NCI-H187 (cell line): ENCODE measurements at places on chromosomes 7 and 10.

- no peak for DNase-seq
Measured at GRCh38 chr10:91054325-91054724, 133.4 kb upstream of the ANKRD1 start.

- no peak for DNase-seq
Measured at GRCh38 chr7:24978843-24979469, 1.0 kb downstream of the OSBPL3 start.

DNA sequence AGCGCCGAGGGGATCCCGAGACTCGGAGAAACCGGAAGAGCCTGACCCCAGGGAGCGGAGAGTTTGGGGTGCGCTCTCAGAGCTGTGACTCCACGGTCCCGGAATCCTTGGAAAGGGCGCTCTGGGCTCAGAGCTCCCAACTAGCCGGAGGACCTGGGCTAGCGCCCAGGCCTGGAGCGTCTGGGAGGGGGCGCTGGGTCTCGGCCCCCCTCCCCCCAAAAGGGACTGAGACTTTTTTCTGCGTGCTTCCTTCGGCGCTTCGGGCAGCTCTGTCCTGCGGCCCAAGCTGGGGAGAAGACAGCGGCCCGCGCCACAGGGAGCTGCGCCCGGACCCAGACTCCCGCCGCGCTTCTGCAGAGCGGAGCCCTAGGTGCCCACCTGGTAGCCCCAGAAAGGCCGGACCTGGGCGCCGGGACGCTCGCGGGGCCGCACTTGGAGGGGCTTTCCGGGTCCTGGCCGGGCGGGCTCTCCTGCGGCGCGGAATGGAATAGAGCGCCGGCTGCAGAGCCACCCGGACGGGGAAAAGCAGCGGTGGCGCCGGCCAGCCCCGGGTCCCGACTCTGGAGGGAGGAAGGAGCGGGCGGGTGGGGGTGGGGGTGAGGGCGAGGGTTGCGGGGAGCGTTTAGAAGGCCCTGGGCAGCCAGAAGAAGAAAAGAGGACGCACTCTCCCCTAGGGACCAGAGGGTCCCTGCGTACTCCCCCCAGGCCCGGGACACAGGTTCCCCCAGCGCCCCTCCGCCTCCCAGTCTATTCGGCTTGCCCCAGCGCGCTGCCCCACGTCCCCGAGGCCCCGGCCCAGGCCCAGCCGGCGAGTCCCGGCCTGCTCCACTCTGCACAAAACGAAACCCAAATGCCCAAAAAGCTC, 4.7 kb downstream of the ZNF503 start:
- no peak for DNase-seq

DNA sequence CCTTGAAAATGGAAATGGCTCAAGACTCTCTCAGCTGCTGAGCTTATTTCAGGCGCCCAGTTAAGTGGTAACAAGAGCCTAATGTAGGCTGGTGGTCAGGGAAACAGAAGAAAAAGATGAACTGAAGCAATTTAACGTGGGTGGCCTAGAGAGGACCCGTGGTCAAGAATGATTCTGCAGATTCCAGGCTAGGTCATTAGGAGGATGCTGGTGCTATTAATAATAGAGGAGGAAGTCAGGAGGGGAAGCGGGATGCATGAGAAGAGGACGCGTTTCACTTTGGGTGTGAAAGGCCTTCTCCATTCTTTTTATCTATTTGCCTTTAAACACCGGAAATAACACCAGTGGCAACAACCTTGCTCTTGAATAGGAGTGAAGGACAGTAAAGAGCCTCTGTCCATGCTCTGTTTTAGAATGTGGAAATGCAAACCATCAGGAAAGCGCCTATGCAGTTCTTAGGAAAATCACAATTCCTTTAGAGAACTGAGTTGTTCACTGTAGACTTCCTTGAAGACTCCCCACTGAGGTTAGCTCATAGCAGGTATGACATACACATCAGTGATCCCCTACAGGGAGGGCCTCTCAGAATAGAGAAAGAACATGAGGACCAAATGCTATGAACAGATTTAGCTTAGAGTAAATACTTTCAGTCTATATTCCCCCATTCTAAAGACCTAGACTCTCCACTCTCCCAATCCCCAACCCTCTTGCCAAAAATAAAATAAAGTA, 8.6 kb downstream of the LIPA start:
- DNase-seq, result no peak

- no peak for DNase-seq
Measured at GRCh38 chr10:5905854-5906507, 15.9 kb downstream of the FBH1 start.

DNA sequence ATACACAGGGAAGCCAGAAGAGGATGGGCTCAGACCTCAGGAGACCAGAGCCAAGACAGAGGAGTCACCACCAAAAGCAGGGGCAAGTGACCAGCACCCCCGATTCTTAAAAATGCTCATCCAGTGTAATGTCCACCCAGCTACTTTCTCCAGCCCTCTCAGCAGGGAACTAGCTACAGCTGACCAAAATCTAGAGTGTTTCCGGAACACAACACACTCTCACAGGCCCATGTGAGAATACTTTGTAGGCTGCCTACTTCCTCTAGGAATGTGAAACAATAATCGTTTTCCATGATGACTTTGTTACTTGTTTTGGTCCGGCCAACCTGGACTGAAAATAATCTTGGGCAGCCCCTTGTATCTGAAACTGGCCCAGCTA, 14.5 kb downstream of the PSAP start:
- DNase-seq, result no peak

- no peak for DNase-seq
Measured at GRCh38 chr10:91796331-91797047, 1.7 kb upstream of the TNKS2 start.

- DNase-seq, result no peak
Measured at GRCh38 chr7:34308595-34308994, 349.4 kb upstream of the NPSR1 start.

GRCh38 chr10:49280001-49280408, 19.0 kb upstream of the C10orf71 start:
- DNase-seq, result no peak

DNA sequence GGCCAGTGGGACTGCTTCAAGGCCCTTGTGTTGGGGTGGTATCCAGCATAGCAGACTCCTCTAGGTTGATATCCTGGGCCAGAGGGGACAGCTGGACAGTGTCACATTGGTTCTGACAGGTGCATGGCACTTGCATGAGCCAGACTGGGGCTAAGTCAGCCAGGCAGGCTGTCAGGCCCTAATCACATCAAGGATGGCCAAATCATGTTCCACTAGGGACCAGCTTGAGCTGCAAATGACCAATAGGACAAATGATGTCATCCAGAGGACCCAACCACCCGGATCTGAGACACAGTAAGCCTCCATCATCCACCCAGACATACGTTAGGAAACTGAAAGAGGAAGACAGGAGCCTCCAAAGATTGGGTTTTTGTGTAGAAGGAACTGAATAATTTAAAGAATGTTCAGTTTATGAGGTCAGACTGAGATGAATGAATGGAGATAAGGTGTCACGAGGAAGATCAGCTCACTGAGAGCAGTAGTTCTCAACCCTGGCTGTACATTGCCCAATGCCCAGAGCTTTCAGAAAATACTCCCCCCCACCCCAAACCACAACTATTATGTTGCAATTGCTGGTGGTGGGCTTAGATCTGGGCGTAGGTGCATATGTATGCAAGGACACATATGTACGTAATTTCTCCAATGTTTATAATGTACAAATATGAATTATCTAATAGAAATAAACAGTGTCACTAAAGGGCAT, 75.2 kb upstream of the INHBA start:
- no peak for DNase-seq

GRCh38 chr10:45075216-45075615, 74.5 kb downstream of the ZNF22 start:
- DNase-seq, result no peak

GRCh38 chr7:122887198-122887597, 938 bp upstream of the CADPS2 start:
- DNase-seq, result peak; percentile 70

DNA sequence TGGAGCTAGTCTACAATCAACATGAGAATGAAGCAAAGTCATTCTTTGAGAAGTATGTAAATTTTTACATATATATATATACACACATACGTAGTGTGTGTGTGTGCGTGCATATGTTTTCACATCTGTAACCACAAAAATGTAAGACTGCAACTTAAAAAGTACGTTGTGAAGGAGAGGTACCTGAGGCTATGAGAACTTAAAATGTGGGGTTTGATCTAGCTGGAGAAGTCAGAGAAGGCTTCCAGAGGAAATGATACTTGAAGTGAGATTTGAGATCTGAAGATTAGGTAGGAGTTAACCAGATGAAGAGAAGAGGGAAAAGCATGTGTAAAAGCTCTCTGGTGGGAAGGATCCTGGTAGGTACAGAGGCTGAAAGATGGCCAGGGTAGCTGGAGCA, 5.8 kb downstream of the TAF5 start:
- no peak for DNase-seq

DNA sequence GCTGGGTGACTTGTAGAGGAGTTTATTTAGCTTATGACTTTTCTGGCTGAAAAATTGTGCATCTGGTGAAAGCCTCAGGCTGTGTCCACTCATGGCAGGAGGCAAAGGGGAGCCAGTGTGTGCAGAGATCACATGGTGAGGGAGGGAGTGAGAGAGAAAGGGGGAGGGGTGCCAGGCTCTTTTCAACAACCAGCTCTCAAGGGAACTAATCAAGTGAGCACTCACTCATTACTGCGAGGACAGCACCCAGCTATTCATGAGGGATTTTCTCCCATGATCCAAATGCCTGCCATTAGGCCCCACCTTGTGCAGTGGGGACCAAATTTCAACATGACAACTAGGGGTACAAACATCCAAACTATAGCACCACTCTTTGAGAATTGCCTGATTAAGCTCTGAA, 590.2 kb downstream of the MAGI2 start:
- DNase-seq, result no peak

- DNase-seq, result peak; percentile 35
Measured at GRCh38 chr7:156614434-156615264, 25.9 kb upstream of the RNF32 start.

DNA sequence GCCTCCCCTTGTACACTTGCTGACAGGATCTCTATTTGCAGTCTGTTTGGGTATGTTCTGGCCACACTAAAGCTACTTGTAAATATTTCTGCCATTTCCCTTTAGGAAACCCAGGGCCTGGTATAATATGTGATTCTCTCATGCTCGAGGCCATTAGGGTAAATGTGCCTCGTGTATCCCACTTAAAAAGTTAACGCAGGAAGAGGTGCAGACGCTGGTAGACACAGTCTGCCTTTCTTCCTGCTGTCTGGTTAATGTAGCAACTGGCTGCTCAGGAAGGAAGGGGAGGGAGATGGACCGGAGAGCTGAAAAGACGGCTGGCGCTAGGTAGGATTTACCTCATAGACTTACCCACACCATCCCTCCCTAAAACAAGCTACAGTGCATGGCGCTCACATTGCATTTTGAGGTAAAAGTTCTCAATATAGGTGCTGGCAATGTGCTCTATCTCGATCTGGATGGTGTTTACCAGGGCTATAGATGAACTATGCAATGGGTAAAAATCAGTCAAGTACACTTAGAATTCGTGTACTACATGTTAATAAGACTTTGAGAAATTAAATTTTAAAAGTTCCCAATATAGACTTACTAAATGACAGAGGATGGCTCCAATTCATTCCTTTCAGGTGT, 125.9 kb downstream of the JAZF1 start:
- no peak for DNase-seq

DNA sequence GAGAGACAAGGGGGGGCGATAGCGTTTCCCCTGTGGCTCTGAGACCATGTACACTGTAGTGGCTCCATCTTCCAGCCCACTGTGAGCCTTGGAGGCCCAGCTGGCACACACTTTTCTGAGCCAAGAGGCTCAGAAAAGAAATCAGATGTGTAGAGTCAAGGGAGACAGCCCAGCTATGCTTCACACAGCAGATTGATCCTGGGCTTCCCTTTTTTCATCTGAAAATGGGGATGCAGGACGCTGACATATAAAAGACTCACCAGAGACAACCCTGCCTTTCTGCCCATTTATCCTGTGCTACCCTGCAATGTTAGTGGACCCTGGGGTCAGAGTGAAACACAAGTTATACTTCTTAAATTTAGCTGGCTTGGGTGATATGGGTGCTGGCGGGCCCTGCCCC, 14.3 kb downstream of the TMEM273 start:
- no peak for DNase-seq

- DNase-seq, result no peak
Measured at GRCh38 chr10:35573796-35574195, 31.3 kb upstream of the GJD4 start.

- DNase-seq, result peak; percentile 5
Measured at GRCh38 chr10:113620511-113620910, 43.3 kb downstream of the NRAP start.

GRCh38 chr10:100510533-100511308, 8.9 kb downstream of the SEC31B start:
- DNase-seq, result no peak

- DNase-seq, result no peak
Measured at GRCh38 chr10:18436902-18437301, 214.5 kb downstream of the NSUN6 start.

DNA sequence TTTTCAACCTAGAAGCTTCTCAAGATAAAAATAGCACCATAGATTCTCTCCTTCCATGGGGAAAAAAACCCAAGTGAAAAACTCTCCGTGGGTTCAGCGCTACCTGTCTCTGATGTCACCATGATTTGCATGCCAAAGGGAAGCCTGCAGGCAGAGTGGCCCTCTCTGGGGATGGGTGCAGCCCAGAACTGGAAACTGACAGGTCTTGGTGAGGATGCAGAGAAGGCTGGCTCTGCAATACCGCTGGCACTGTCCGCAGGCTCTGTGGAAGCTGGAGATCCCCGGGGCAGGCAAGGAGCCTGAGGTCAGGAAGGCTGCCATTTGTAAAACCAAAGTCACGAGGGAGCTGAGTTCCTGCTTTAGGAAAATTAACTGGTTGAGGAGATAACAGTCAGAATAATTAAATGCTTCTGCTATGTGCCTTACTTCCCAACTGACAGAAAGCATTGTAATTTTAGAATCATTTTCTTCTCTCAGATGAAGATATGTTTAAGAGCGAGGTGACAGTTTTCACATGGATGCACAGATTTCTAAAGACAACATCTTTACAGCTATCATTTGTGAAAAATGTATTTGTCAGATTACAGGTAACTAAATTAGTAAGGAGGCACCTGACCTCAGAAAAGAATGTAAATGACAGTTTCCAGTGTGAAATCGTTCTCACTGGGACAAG, 731.5 kb upstream of the FZD8 start:
- DNase-seq, result no peak

GRCh38 chr10:114749510-114749909, 72.1 kb upstream of the FHIP2A start:
- DNase-seq, result no peak

DNA sequence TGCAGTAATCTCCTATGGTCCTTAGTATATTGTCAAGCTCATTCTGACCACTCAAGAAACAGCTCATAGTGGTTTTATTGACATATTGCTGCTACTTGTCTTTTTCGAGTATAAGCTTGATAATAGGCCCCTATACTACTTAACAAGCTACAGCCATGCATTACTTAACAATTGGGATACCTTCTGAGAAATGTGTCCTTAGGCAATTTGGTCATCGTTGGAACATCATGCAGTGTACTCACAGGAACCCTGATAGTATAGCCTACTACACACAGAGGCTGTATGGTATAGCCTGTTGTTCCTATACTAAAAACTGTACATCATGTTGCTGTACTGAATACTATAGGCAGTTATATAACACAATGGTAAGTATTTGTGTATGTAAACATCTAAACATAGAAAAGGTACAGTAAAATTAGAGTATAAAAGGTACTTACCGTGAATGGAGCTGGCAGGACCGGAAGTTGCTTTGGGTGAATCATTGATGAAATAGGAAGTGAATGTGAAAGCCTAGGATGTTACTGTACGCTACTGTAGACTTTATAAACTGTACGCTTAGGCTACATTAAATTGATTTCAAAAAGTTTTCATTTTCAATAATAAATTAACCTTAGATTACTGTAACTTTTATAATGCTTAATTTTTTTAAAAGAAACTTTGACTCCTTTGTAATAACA, 160.9 kb downstream of the LRRC4 start:
- DNase-seq, result no peak
